ENCODE measurements at places on chromosomes 1 and 21.

DNA sequence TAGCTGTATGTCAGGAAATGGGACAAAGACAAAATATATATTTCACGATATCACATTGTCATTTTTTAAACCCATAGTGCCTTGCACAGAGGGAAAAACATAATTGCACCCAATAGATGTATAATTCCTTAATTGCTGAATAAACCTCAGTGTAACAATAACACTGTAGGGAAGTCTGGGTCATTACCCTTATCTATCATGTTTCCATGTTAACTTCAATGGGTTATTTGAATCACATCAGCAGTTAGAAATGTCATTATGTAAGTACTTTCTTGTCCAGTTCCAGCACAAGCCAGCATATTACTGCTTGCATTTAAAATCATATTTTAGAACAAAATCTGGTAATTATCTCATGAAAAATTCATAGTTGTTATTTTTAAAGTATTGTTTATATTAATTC, 222.7 kb downstream of the HMCN1 start:
- DNase-seq, result no peak

DNA sequence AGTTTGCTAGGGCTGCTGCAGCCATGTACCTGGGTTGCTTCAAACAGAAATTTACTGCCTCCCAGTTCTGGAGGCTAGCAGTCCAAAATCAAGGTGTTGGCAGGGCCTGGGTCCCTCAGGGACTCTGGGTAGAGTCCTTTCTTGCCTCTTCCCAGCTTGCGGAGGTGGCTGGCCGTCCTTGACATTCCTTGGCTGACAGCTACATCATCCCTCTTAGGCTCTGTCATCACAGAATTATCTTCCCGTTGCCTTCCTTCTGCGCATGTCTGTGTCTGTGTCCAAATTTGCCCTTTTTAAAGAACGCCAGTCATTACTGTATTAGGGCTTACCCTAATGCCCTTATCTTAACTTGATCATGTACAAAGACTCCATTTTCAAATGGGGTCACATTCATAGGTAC, 37.6 kb upstream of the PGBD5 start:
- no peak for DNase-seq

GRCh38 chr1:169572187-169572586, 14.1 kb downstream of the F5 start:
- DNase-seq, result no peak

DNA sequence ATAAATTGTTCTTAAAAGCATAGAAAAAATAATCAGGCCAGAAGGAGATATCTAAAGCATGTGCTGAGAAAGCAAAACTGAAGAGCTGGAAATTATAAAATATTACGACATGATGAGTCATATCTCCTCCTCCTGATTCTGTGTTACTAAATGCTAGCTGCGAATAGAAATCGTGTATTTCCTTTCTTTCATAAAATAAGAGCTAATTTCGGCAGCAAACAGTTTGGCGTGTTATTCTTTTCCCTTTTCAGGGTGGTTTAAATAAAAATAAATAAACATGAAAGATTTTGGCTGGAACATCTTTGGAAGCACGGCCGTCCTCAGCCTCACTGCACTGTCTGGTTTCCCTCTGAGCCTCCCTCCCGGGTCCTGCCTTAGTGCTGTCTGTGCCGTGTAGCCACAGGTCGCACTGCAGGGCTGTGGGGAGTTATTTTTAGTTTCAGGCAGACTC, 56.0 kb downstream of the ADARB1 start:
- DNase-seq, result peak; percentile 9

- no peak for DNase-seq
These were observed 27.7 kb downstream of the DNTTIP2 start for GRCh38 chr1:93851327-93851712.

- no peak for DNase-seq
These were observed 37.7 kb downstream of the RNF220 start for GRCh38 chr1:44442791-44443190.

- DNase-seq, result no peak
These were observed 64.8 kb downstream of the TP53BP2 start for GRCh38 chr1:223780949-223781348.

DNA sequence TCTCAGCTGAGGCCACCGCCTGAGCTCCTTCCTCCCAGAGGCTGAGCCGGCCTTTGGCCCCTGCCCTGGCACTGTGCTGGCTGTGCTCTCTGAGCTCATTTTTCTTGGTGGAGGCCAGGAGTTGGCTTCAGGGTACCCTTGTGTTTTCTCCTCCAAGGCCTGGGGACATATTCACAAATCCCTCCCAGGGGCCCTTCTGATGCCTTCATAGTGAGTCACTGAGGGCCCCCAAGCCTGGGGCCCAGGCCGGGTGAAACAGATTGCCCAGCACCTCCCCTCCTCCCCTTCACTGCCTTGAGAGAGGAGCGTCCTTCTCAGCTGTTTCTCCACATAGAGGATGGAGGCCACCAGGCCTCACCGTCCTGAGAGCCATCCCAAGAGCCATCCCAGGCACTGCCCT, 105.8 kb downstream of the SIK1 start:
- no peak for DNase-seq

DNA sequence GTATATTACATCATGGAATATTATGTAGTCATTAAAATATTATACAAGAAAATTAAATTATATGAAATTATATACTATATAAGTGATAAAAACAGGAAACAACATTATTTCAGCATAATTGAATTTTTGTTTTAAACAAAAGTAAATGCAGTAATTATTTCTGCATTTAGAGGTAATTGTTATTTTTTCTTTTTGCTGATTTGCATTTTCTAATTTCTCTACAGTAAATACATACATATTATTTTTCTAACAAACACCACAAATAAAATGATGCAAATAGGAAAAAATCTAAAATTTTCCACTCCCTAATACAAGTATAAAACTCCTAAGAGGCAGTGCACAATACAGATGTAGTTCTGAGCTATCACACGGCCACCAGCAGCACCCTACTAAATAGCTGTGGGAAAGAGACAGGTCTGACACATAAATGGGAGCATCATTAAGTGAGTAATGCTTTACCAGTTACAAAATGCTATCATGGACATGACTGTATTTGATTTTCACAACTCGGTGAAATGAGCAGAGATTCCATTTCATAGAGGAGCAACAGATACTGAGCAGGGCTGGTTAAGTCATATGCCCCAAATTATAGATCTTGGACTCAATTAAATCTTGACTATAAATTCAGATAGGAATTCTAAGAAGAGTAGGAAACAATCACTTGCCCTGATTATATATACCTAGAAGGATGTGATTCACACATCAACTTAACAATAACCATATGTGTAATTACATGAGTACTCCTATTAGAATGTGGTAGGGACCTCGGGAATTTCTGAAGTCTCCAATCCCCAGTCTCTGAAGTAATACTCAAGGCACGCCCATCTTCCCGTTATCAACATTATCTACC, 49.0 kb downstream of the NRIP1 start:
- DNase-seq, result no peak

- no peak for DNase-seq
These were observed 229.7 kb upstream of the CACYBP start for GRCh38 chr1:174769961-174770549.

- DNase-seq, result no peak
These were observed 116.5 kb upstream of the LRRC7 start for GRCh38 chr1:69451196-69451595.

DNA sequence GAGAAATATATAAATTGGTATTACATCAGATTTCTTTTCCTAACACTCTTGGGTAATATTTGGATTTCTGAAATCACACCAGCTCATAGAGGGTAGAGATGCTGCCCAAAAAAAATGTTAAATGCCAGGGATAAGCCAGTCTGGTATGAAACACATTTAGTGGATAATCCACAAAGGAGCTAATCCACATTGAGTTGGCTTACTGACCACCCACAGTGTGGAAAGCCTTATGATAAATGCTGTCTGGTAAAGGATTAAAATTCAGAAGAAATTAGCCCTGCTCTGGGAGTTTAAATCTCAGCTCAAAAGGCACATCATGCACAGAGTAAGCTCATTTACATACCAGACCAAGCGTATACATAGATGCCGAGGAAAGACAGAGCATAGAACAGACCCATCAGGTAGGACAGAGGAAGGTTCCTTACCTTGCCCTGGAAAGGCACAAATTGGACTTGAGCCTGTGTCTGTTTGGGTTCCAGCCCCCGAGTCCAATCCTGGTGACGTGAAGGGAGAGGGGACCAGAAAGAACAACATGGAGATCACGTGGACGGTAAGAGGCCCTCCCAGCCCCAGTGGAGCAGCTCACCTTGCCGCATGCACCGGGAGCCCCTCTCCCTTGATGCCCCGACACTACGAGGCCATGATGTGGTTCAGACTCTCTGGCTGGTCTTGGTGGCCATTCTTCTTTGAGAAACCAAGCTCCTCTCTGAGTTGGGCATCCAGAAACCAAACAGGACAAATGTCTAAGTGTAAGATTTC, 62.9 kb upstream of the CNTN2 start:
- no peak for DNase-seq

GRCh38 chr1:41754540-41754939, 164.2 kb downstream of the HIVEP3 start:
- no peak for DNase-seq

- no peak for DNase-seq
These were observed 44.7 kb upstream of the COL24A1 start for GRCh38 chr1:86201311-86201710.

DNA sequence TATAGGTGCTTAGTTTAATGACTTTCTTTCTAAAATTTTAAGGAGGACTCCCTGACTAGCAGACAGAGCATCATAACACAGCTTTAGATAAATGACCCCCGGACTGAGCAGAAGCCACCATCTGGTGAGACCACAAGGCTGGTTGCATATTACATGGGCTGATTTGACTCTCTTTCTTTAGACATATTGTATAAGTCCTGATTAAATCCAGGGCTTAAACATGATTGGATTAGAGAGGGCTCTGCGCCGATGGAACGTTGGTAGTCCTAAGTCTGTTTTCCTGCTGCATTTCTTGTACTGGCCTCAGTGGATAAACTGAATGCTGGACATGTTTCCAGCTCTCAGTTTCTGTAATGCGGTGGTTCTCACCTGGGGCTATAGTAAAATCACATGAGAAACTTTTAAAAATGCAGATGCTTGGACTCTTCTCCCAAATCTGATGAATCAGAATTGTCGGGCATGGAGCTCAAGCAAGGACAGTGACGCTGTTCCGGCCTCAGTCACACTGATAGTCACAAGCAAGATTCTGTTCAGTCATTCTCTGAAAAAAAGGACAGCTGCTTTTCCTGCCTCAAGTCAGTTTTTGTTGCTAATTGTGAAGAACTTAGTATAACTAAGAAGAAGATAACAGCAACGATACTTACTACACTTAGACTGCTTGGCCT, 16.6 kb downstream of the DDI2 start:
- DNase-seq, result peak; percentile 51

- DNase-seq, result no peak
These were observed 124.5 kb upstream of the GALNT2 start for GRCh38 chr1:229942501-229942900.

DNA sequence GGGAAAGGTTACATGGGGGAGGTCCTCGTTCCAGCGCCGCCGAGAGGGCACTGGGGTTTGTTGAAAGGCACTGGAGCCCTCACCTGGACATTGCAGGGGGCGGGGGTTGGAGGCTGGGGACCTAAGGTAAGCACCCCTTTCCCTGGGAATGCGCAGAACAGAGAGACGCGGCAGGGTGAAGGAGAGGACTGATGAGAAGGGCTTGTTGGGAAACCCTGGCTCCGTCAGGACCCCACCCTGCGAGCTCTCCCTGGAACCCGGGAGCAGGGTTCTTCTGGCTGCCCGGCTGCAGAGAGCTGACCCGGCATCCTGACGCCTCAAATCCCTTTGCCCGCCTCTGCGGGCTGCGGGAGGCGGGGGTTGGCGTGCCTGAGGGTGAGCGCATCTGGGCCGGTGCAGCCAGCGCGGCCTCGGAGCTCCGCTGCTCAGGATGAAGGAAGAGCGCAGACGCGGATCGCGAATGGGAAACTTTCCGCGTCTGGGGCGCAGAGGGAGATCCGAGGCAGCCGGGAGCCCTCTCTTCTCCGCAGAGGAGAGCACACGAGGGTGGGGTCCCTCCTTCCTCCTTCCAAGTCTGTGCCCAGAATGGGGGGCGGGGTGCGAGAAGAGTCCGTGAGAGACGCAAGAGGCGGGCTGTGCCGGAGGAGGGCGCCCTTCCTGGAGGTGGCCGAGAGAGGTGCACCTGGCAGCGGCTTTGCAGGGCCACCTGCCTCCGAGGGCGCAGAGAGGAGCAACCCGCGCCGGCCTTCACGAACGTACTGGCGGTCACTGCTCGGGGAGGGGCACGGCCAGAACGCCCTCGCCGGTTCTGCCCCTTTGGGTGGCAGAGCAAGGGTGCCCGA, 2.4 kb downstream of the IGSF21 start:
- peak; percentile 64 for DNase-seq

GRCh38 chr1:244199902-244200301, 148.8 kb downstream of the ZBTB18 start:
- no peak for DNase-seq

DNA sequence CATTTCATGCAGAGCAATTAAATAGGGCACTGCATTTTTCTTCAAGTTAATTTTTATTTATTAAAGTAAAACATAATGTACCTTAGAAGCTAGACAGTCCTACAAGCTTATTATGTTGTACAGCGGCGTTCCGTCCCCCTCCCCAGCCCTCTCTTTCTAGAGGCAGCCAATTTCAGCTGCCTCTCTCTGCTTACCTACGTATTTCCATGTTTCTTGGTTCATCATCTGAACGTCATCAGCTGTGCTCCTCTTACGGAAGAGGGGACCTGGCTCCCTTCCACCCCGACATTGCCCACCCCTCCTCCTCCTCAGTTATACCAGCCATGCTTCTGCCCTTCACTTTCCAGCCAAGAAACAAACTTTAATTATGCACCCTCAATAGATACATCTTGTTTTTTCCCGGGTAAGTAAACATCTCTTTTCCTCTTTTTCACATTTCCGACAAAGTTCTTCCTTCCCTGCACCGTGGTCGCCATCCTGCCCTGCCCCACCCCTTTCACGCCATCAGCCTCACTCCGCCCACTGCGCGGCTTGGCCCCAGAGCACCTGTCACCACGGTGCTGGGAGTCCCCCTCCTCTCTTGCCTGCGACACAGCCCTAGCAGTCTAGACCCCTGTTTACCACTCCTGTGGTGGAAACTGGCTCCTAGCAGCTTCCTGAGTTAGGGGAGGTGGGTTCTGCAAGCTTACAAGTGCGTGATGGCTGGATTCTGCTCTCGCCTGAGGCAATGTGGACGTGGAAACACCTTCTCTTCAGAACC, 57.9 kb downstream of the SLC37A1 start:
- no peak for DNase-seq

- no peak for DNase-seq
These were observed 220.4 kb upstream of the CAMK1G start for GRCh38 chr1:209363112-209363511.

GRCh38 chr1:53339736-53340635, 12.1 kb upstream of the LRP8 start:
- DNase-seq, result no peak

Measured in D341Med (cell line).